ENCODE measurements at places on chromosomes 4 and X. TPM values are rescaled to one million over a fixed set of nuclear protein-coding genes. Genes with fewer than 3 reads are reported as not detected.

DNA sequence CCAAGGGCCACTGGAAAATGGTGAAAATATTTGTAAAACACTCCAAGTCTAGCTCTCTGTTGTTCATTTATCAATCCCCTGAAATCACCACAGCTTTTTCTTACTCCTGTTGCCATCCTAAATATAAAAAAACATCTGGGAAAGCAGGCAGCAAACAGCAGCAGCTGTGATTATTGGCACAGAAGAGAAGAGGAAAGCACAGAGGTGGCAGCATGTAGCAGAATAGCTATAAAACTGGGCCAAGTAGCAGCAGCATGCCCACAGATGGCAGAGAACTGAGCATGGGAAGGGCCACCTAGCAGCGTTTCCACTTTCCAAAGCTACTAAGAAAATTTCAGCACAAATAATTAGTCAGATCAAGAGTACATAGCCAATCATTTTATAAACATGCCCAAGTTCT is 307.2 kb downstream of the SLC7A11 start:
- DNase-seq: no peak

GRCh38 chr4:3341760-3342159 is 48.9 kb downstream of the RGS12 start:
- DNase-seq: peak; percentile 81

DNA sequence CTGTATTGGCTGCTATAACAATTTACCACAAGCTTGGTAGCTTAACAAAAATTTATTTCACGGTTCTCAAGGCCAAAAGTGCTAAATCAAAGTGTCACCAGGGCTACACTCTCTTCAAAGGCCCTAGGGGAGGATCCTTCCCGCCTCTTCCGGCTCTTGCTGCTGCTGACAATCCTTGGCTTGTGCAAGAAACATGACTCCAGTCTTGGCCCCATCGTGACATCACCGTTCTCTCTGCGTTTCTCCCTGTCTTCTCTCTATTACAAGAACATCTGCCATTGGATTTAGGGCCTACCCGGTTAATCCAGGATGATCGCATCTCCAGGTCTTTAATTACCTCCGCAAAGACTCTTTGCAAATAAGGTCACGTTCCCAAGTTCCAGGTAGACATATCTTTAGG is 10.4 kb upstream of the CLCN4 start:
- no peak for DNase-seq

- no peak for DNase-seq
Observed at GRCh38 chr4:42845586-42845985, 46.9 kb upstream of the GRXCR1 start.

GRCh38 chr4:168722391-168722790 is 225.5 kb downstream of the PALLD start:
- DNase-seq: no peak

- no peak for DNase-seq
Observed at GRCh38 chr4:124947622-124948265, 235.2 kb upstream of the ANKRD50 start.

- no peak for DNase-seq
Observed at GRCh38 chr4:39304651-39305050, 61.5 kb downstream of the RFC1 start.

DNA sequence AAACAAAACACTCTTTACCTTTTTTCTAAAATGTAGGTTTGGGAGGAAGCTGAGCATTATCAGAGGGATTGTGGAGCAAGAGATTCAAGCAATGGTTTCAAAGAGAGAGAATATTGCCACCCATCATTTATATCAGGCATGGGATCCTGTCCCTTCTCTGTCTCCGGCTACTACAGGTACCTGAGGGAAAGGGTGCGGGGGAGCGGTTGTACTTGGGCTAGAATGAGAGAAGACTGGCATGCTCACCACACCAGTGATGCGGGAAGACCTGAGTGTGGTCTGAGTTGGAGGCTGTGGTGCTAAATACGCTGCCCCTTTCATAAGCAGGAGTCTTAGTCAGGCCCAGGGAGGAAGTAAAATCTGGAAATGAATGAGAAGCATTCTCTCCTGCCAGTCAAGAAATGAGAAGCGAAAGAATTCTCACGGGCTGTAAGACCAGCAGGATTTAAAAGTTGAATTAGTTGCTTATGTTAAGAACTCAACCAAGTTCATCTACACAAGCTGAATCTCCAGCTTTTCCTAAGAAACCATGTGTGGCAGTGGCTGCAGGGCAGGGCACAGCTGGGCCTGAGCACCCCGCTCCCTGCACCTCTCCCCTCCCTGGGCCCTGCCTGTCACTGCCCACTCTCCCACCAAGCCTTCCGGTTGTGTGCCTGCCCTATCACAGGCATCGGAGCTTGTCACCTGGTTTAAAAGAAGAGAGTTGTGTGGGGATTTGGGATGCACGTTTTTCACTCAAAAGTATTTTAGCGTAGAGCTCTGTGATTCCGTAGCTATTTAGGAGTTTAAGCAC is 24.8 kb upstream of the MSANTD1 start:
- no peak for DNase-seq

- DNase-seq: no peak
Observed at GRCh38 chr4:83890231-83890630, 354.3 kb downstream of the GPAT3 start.

GRCh38 chr4:155008389-155008788 is 200.0 kb upstream of the NPY2R start:
- no peak for DNase-seq

GRCh38 chr4:77669946-77670590 is 64.4 kb downstream of the CXCL13 start:
- no peak for DNase-seq

GRCh38 chrX:6464726-6465125 is 70.2 kb downstream of the VCX3A start:
- no peak for DNase-seq

- DNase-seq: no peak
Observed at GRCh38 chr4:172650758-172651530, 517.7 kb upstream of the GALNT7 start.

GRCh38 chr4:65416891-65417290 is 253.4 kb downstream of the EPHA5 start:
- no peak for DNase-seq

DNA sequence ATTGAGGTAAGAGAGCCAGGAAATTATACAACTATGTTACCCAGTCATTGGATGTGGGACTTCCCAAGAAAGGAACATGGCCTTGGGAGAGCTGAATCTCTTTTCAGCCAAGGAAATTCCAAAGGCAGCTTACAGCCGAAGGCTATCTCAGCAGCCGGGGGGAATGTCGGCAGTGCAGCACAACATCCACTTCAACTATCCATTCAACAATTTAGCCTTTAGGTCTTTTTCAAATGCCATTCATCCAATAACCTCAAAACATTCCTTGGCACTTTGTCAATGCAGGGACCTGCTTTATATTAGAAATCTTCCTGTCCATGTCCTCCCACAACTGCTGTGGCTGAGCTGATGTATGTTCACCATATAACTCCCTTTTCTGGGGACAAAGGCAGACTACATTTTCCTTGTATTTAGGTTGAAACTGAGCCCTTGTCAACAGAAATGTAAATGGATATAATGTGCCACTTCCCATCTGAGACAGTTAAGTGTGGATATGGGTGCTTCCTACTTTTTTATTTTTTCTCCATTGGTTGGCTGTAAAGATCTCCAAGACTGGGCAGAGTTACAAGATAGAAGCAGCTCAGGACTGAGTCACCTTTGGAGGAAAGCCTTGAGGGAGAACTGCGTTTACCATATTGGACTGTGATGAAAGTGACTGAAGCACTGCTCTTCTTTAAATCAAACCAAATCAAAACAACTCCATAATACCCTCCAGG is 94.8 kb downstream of the GPRIN3 start:
- DNase-seq: no peak

DNA sequence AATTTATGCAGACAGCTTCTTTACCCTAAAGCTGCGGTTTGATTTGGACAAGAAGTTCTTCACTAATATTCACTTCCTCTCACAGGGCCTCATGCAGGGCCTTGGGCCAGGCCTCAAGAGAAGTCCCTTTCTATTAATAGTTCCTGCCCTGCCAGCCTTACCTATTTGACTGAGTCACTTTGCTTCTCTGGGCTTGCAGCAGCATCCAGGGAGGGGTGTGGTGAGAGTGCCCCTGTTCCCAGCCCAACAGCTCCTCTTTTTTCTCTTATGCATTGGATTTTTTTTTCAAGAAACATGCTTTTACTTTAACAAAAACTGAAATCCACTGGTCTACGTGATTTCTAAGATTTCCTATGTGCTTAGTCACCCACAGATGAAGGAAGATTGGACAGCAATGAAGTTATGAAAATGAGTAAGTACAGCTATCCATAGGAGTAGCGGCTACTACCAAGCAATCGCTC is 26.7 kb downstream of the FAM156B start:
- DNase-seq: no peak

- DNase-seq: no peak
Observed at GRCh38 chr4:182554736-182555135, 311.5 kb downstream of the TENM3 start.

DNA sequence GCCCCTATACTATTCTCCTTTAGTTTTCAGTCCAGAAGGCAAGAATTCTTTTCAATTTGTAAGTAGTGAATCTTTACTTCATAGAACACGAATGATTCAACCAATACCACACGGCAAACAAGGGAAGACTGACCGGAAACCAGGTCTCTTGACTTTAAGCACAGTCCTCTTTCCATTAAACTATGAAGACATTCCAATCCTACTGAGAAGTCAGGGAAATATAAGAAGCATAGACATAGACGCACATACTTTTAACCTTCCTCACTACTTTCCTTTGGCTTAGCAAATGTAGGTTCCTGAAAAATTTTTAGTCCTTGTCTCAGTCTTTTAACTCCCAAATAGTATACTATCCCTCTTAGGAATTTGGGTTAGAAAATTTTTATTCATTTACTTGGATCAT is 9.1 kb downstream of the CHRDL1 start:
- DNase-seq: no peak

DNA sequence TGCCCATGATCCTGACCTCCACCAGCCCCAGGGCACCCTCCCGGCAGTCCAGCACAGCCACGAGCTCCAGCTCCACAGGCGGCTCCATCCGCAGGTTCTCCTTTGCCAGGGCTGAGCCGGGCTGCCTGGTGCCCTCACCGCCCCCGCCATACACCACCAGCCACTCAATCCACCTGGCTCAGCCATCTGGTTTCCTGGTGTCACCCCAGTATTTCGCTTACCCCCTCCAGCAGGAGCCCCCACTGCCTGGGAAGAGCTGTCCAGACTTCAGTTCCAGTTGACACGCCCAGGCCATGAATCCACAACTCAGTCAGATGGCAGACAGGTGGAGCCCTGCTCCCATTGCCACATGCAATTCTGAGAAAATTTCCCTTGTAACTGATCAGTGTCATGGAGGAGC is 3.9 kb downstream of the SHISA3 start:
- DNase-seq: no peak

- DNase-seq: no peak
Observed at GRCh38 chr4:7625071-7625470, 190.3 kb upstream of the PSAPL1 start.

- DNase-seq: no peak
Observed at GRCh38 chrX:12447448-12448064, 309.3 kb downstream of the FRMPD4 start.

DNA sequence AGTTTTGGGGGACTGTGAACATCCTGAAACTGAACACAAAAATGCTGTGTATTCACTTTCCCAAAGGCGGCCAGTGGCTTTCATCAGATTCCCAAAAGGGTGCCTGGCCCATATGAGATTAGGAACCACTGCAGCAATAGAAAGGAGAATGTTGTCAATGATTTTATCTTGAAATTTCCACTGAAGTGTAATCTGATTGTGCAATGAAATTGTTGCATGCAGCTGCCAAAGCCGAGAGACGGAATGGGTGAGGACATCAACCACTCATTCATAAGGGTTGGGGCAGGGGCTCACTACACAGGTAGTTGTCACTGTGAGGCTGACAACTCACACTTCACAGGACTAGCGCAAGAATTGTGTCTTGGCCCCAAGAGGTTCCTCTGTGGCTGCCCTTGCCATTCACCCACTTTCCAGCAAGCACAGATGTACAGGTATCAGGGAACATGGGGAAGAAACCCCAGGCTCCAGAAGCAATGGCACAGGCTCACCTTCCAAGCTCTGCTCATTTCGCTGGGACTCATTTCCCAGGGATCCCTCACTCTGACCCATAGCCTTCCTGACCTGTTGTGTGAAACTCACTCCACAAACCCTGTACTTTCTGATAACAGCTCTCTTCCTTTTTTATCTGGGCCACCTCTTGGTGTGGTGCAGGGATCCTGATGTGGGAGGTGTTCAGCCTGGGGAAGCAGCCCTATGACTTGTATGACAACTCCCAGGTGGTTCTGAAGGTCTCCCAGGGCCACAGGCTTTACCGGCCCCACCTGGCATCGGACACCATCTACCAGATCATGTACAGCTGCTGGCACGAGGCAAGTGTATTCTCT is 48.8 kb downstream of the BMX start:
- no peak for DNase-seq

DNA sequence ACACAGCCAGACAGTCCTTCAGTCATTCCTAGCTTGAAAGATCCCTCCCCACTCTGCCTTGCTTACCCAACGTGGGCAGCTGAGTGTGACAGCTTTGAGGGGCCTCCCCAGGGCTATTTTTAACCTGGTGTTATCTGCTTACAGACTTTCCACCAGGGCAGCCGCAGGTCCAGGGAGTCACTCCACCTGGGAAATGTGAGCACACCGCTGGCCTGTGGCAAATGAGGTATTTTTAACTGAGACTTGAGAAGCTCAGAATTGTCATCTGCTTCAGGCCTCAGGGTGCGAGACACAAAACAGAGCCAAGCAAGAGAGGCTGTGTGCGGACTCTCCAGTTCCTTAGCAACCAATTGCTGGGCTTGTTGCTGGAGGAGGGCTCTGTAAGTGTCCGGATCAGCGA is 13.0 kb downstream of the CORIN start:
- no peak for DNase-seq

DNA sequence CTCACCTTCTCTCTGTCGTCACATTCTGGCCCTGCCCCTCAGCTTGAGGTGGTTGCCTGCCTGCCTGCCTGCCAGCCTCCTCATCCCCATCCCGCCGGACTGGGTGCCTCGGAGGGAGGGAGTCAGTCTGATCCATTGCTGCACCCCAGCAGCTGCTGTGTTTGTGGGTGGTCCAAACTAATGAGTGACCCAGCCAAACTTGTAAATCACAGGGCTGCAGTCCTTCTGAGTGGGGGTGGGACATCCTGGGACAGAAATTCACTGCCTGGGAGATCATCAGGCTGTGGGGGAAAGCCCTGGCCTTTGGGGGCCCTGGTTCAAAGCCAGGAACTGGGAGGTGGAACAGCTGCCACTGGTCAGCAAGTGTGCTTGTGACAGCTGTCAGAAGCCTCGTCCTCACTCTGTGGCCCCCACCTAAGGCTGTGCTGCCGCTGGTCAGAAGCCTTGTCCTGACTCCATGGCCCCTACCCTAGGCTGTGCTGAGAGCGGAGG is 5.6 kb downstream of the GPR78 start:
- DNase-seq: no peak

TCEANC gene
- total RNA-seq: 3.2 TPM

KLKB1 gene
- total RNA-seq: 0.98 TPM

HHIP gene
- 0.25 TPM for total RNA-seq

PDHA1 gene
- total RNA-seq: 41.0 TPM

F8A2 gene
- total RNA-seq: not detected

FAM13A gene
- total RNA-seq: 32.2 TPM

PHOX2B gene
- 0.49 TPM for total RNA-seq

KLB gene
- total RNA-seq: 1.2 TPM

NPY1R gene
- total RNA-seq: 16.7 TPM

NCAPG gene
- total RNA-seq: 1.5 TPM

IL2 gene
- not detected for total RNA-seq
